ENCODE measurements at places on chromosomes 12 and 14.

GRCh38 chr14:50829489-50830043, 1.4 kb downstream of the NIN start:
- DNase-seq = no peak

DNA sequence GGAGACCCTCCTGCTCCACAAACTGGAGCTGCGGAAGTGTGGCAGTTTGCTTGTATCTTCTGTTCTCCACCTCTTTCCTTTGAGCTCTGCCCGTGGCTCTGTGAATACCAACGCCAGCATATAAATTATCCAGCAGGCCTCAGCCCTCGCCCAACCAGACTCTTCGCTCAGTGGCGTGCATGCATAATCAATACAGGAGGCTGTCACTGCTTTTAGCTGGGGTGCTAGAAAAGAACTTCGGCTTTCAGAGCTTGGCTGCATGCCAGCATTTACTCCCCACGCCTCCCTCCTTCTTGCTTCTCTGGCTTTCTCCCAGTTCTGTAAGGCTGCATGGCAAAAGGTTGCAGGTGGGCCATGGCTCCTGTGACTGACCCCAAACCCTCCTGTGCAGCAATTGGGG, 26.9 kb downstream of the NRXN3 start:
- DNase-seq = no peak

DNA sequence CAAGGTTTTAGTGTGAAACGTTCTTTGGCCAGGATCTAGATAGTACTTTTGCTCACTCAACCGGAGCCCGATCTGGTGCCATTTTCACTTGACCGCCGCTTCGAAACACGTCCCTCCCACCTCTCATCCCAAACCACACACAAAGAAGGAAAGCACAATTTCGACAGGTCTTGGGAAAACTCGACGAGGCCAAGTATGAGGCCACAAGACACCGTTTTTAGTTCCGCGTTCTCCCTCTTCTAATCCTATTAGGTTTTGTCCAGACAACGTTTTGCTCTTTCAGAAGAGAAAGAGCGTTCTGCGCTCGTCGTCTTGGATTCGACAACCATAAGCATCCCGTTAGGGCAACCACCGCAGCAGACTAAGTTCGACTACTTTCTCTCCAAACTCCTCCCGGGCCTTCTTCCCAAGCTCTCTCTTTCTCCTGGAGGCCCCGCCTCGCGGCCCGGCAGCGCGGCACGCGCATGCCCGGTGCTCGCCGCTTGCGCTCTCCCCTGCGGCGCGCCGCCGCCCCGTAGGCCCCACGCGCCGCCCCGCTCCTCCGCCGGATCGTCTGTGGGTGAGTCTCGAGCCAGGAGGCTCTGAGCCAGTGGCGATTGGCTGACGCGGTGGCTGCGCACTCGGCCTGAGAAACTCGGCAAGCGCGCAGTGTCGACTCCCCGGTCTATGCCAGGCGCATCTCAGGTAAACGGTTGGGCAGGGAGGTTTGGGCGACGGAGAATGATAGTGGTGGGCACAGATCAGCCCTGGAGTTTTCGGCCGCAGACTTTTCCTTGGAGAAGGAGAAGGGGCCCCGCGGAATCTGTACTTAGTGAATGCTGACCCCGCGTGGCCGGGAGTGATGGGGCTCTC, at the start of gene MIPOL1:
MIPOL1 (plus strand) TSS at position 517 of the 852 bp plus-strand sequence. CDS start 49,952 bp downstream, outside the sequence.
- DNase-seq = peak; percentile 91

DNA sequence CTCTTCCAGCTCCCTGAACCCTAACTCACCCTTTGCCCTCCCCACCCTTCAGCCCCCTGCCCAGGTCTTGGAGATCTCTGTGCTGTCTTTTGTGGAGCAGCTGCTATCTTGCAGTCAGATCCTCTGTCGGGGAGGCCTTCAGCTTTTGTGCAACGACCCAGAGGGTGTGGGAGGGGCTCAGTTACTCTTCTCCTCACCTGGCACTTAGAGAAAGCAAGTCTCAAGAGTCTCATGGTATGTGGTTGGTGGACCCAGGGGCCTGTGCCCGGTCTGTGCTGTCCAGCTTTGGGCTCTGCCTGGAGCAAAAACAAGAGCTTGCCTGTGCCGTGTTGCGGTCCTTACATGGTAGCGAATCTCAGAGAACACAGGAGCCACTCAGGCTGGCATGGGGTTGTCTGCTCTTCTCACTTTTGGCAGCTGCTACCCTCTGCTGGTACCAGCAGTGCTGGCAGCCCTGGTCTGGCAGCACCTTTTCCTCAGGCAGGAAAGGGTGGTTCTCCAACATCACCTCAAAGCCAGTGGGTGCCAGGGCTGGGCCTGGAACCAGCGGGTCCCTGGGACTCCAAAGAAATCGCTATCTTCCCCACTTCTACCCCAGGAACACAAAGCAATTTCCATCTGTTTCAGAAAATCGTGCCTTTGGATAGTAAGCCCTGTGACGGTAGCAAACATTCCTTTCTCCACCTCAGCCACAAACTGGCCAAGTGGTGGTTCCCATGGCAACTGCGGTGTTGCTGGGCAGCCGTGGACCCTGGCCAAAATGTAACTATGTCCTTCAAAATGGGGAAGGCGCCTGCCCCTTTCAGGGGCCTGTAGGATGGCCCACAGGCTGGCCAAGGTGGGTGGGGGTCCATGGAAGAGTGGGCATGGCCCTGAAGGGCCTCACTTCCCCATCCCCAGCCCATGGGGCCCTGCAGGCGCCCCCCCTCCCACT, 90.0 kb downstream of the RIN3 start:
- DNase-seq = no peak

GRCh38 chr12:85296362-85296761, 16.3 kb downstream of the ALX1 start:
- DNase-seq = no peak

DNA sequence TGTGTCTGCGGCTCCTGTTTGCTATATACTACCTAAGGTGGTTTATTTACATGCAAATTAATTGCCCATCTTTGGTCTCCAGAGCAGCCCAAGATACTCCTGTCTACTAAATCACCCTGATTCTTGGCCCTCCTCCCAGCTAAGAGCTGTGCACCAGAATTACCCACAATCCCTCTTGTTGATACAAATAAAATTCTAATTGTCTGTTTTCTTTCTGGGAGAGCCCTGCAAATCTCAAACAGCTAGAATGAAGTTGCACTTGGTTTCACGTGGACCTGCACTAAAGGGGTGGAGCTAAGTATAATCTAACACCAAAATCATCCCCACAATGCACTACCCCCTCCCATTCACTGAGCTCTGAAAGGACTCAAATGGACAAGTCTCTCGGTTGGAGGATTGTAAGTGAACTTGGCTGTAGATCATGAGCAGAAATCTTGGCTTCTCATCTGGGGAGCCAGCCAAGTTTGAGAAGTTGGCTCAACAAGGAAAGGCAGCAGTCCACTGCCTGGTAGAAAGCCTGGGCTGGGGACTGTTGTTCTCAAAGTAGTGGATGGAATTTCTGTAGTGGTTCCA, 6.6 kb downstream of the MAX start:
- DNase-seq = no peak

DNA sequence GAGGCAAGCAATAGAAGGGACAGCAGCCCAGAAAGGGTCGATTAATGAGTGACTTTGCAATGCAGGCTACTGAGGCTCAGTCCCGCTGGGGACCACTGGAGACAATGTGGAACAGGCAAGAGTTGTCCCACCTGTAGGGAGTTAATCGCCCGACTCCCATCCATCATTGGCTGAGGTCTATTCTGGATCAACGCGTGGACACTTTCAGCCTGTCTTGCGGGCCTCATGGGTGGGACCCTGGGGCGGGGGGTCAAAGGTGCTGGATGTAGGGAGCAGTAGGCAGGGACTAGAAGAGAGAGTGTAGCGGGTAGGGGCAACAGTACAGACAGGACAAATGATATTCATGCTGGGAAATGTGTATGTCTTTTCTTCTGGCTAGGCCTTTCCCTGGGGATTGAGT, 6.1 kb downstream of the IFI27L2 start:
- DNase-seq = no peak

DNA sequence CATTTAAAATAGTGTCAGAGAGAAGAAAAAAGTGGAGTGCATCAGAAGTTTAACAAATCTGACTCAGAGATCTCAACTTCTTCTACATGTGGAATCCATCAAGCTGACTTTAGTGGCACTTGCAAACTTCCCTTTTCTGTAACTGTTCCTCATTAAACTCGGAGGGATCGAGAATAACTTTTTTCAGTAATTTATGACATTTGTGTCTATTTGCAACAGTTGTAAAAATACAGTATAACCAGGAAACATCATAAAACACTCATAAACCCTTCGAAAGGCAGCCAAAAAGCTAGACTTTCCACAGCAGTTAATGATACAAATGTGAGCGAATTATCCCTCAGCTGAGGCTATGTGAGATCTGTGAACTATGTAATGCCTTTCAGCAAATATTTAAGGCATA, 1936.8 kb upstream of the SEL1L start:
- no peak for DNase-seq

DNA sequence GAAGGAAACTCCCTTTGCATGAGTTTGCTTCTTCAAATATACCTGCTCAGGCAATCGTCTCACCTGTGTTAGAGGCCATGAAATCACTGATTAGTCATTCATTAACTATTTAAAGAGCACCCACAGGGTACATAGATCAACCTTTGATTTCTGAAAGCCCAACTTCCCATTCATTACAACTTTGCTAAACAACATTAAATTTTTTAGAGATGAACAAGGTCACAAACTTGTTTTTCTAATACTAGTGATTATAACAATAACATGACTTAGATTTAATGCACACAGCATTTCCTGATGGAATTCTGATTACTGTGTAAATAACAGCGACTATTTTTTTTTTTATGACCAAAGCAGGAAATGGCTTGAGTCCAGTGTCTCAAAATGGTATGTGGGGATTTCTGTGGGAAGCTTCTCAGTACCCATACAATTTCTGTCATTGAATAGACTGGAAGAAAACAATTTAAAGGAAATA, 5.4 kb upstream of the ERO1A start:
- DNase-seq = peak; percentile 86

DNA sequence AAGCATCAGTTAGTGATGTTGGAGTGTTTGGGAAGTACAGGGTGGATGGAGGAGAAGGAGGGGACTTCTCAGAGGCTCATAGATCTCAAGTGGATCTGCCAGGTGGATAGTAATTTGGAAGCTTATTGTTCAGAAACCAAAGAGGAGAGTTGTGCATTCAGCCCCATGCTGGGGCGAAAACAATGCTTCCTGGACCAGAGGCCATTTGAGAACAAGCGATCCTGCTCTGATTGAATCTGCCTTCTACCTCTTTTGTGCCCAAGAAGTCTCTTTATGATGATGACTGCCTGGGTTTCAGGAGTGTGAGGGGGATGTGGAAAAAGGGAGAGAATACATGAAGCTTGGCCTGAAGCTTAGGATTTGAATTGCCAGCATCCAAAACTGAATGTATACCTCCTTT, 110.8 kb upstream of the SRRM4 start:
- DNase-seq = no peak

DNA sequence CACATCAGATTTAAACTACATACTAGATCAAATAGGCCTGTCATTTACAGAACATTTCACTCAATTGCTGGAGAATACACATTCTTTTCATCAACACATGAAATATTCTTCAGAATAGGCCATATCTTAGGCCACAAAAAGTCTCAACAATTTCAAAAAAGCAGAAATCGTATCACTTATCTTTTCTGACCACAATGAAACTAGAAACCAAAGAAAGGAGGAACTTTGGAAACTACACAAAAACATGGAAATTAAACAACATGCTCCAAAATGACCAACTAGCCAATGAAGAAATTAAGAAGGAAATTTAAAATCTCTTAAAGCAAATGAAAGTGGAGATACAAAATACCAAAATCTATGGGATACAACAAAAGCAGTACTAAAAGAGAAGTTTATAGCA, 35.1 kb downstream of the PARP11 start:
- no peak for DNase-seq

DNA sequence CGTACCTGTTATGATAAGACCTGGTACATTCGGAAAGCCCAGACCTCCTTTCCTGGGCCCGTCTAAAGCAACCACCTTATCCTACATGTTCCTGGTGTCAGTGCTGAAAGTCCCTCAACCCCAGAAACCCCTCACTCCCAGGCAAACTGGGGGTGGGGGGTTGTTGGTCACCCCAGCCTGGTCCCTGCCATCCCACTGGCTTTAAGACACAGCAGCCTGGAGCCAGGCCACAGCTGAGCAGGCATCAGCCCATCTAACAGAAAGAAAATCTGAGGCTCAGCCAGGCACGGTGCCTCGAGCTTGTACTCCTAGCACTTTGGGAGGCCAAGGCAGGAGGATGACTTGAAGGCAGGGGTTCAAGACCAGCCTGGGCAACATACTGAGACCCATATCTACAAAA, 4.5 kb downstream of the SELPLG start:
- no peak for DNase-seq

GRCh38 chr12:43169115-43169681, 382.8 kb downstream of the ADAMTS20 start:
- DNase-seq = no peak

GRCh38 chr14:94153750-94154342, 20.3 kb upstream of the PPP4R4 start:
- no peak for DNase-seq

- DNase-seq = no peak
Observed at GRCh38 chr14:97704316-97704885, 907.2 kb downstream of the VRK1 start.

DNA sequence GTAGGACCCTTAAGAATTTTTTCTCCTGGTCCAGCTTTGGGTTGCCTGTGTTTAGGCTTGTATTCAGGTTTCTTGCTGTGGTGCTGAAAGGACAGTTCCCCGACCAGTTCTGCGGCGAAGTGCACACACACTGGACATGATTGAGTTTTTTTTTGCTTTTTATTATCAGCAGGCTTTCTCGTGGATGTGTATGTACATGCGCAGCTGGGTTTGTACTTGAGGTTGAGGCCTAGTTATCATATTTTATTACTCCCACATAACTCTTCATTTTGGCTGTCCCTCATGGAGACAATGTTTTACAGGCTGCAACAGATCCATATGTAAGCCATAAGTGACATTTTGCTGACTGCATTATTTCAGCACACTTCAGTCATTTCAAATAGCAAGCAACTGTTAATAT, 2.5 kb downstream of the SCN8A start:
- DNase-seq = peak; percentile 54

GRCh38 chr14:49249022-49249421, 337.2 kb downstream of the RPS29 start:
- no peak for DNase-seq

- DNase-seq = no peak
Observed at GRCh38 chr14:102225386-102225785, 79.6 kb downstream of the MOK start.

DNA sequence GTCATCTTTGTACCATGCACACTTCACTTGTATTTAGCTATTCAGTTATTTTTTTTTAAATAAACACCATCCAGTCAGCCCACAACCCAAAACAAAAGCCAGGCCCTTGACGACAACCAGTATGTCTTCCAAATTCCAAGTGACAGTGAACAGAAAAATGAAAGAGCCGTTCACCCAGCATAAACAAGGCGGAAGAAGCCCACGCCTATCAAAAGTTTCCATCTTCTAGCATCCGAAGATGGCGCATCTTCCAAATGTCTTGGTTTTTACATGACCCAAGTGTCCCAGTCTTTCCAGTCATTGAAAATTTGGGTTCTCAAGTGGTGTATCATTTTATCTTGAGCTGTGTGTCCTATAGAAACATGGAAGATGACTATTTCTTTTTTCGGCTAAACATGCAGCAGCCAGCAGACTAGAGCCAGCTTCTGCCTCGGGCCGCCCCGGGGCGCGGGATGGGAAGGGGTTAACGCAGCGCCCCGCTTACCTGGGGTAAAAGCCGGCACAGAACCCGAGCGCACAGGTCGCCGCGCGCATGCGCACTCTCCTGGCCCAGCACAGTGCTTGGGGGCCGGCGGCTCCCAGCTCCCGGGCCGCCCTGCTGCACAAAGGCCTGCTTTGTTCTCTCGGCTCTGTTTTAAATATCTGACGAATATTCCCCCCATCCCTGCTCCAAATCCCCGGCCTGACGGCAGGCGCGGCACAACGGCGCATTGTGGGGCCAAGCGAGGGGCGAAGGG, 164.8 kb downstream of the ZFP36L1 start:
- peak; percentile 76 for DNase-seq

Measured in LoVo (cell line).